ENCODE measurements at places on chromosomes 6 and 20.

DNA sequence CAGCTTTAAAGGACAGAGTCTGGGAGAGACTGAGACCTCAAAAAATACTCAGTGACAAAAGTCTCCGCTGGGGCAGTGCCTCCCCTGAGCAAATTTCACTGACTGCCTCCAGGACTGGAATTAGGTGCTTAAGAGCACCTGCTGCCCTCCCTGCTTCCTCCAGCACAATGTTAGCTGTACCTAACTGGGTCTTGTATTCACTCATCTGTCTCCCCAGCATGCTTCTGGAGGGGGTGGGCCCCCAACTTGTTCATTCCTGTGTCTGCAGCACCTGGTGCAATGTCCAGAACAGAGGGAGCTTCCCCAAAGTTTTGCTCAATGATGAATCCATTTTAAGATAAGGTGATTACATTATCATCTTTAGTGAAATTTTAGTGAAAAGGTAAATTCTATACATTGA, 650.7 kb downstream of the KIF16B start:
- no peak for DNase-seq

- DNase-seq: peak; percentile 66
Measured at GRCh38 chr20:39473536-39473935, 511.4 kb downstream of the DHX35 start.

GRCh38 chr20:60117065-60117464, 158.8 kb downstream of the CDH26 start:
- DNase-seq: no peak

GRCh38 chr6:148761527-148762011, 14.7 kb downstream of the UST start:
- DNase-seq: no peak

DNA sequence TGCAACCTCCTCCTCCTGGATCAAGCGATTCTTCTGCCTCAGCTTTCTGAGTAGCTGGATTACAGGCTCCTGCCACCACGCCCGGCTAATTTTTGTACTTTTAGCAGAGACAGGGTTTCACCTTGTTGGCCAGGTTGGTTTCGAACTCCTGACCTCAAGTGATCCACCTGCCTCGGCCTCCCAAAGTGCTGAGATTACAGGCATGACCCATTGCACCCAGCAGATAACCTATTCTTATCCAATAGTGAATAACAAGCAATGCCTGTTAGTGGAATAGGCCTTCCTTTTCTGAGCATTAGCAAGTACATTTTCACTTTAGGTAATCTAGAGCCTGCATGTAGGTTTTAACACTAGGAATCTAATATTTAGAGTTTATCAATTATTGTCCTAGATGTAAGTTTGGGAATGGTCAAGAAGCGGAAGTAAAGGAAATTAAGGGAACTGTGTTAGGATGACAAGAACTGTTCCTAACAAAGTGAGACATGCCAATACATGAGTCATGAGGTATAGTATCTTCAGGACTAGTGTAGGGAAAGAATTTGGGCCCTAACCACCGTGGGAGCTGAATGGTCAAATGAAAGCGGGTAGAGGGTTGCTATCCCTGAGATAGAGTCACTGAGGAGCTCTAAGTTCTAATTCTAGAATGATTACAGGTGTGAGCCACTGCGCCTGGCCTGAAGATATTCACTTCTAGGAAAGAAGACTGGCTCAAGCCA, 15.0 kb downstream of the BLTP3A start:
- DNase-seq: no peak

GRCh38 chr6:52514514-52514913, 62.3 kb downstream of the TRAM2 start:
- no peak for DNase-seq
